Umbilical cord (tissue), 2 donors: ENCODE measurements at places on chromosomes 6 and 20.

DNA sequence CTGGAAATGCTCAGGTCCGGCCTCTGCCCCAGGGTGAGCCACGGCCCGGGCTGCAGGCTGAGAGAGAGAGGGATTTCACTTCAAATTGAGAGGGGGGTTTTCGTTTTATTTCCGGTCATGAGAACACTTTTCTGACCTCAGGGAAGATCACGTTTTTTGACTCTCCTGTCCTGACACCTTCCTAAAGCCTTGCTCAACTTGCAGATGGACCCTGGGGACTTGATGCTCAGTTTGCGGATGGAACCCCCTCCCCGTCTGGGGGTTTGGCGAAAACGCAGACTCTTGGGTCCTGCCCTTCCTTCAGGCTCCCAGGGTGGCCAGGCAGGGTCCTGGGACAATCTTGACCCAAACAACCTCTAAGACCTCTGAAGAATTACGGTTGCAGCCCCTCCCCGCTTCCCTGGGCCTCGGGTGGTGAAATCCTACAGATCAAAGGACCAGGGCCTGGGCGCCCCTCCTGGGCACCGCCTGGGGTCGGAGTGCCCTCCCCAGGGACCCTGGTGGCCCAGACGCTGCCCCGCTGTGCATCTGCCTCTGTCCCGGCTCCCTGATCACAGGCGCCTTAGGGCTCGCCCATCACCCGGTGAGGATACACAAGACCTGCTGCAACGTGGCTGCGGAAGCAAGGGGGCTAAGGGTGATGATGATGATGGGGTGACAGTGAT lies 148.2 kb downstream of the ERMARD start:
- DNase-seq, result no peak

- DNase-seq, result no peak
These were observed 225.9 kb upstream of the CITED2 start for GRCh38 chr6:139600343-139600742.

GRCh38 chr20:43567477-43567876 lies 8.7 kb downstream of the SGK2 start:
- no peak for DNase-seq

- peak; percentile 61 for DNase-seq
These were observed 23.1 kb downstream of the SERPINB1 start for GRCh38 chr6:2818593-2818992.

DNA sequence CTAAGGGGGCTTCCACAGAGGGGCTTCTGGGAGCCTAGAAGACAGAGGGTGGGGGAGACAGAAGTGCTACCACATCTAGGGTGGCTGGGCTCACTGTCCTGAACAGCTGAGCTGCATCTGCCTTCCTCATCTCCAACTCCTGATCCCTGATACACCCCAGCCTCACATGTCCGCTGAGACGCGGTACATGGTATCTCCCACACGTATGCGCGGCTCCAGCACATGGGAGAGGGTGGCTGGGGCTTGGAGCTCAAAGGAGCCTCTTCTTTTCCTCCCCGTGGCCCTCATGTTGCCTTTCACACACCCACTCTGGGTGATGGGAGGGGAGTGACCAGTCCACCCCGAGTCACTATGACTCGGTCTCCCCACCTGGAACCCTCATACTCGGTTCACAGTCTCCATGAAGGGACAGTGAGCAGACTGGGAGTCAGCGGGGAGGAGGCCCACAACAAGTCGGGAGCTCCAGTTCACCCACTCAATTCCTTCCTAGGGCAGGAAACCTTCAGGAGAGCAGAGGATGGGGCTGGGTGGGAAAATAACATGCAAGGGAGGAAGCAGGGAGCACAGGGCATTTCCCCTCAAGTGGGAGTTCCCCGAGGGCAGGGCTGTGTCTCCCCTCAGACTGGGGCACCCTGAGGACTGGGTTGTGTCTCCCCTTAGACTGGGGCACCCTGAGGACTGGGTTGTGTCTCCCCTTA lies 61.7 kb downstream of the MRPL14 start:
- no peak for DNase-seq

GRCh38 chr20:52975029-52975732 lies 3.0 kb downstream of the TSHZ2 start:
- no peak for DNase-seq

- DNase-seq, result no peak
These were observed 30.1 kb upstream of the TGM6 start for GRCh38 chr20:2350606-2351005.

DNA sequence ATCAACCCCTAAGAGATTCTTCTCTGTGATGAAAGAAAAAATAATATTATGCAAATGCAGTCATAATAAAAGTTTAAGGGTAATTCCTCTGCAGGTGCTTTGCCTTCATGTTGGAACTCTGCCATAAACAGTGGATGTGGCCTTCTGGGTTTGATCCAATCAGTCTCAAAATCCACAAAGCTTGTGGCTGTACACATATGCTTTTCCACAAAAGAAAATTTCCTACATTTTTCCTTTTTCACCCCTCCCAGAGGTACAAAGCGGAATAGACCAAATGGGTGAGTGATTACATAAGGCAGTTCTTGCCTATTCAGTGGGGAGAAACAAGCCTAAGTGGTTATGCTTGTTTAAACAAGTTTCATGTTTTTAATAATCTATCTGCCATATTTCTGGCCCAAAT lies 16.7 kb downstream of the CALHM5 start:
- DNase-seq, result no peak

DNA sequence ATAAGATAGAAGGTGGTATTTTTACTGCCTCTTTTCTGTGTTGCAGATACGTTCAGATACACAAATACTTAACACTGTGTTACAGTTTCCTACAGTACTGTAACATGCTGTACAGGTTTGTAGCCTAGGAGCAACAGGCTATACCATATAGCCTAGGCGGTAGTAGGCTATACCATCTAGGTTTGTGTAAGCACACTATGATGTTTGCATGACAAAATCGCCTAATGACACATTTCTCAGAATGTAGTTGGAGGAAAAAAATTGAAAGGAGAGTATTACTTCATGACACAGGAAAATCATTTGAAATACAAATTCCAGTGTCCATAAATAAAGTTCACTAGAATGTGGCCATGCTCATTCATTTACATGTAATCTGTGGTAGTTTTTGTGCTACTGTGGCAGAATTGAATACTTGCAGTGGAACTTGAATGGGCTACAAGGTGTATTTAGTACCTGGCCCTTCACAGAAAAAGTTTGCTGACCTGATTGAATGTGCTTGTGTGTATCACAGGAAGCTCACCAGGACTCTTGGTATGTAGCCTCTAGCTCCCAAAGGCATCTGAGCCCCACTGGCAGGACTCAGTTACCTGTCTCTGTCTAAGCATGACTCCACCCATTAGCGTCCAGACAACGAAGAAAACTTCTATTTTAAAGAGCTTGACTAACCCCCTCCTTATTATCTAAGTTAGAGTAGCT lies 18.8 kb downstream of the TOP1 start:
- no peak for DNase-seq

GRCh38 chr6:37819802-37820717 lies 533 bp downstream of the ZFAND3 start:
- DNase-seq, result peak; percentile 79

DNA sequence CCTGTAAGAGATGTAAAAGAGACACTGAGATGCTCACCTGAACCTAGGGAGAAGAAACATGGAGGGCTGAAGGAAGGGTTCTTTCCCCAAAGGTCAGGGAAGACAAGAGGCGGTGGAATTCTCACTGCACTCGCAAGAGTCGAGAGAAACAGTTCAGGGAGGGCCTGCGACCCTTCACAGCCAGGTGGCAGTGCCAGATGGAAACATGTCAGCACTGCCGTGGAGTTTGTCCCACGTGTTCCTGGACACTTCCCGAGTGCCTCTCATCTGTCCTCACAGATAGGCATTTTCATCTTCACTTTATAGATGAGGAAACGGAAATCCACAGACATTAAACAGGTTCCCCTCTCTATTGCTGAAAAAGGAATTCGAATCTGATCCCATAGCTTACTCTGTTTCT lies 70.4 kb upstream of the SYNJ2 start:
- DNase-seq, result no peak

DNA sequence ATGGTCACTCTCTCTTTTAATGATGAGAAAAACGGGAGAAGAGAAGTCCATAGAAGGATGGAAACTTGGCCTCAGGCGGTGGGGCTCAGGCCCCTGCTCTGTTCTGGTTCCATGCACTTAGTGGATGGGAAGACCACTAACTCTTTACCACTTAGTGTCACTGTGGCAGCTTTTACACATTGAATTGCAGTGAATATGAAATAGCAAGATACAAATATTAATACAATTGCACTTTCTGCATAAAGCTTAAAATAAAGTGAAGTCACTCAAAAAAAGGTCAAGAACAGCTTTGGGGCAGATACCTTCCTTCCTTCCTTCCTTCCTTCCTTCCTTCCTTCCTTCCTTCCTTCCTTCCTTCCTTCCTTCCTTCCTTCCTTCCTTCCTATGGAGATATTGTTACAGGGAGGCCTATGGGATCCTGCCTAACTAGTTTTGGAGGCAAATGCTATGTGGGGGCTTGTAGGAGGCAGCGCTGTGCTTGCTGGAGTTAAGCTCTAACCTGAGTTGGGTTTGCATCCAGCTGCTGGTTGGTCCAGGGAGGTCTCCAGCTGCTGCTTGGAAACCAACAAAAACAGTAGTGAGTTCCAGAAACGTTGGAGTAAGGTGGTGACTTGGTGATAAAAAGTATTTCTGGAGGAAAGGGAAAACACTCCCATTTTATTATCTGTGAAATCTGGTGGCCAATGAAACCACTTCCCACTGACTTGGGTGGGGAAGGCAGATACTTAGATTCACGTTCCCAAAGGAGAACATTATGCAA lies 62.3 kb upstream of the NKX2-2 start:
- no peak for DNase-seq

DNA sequence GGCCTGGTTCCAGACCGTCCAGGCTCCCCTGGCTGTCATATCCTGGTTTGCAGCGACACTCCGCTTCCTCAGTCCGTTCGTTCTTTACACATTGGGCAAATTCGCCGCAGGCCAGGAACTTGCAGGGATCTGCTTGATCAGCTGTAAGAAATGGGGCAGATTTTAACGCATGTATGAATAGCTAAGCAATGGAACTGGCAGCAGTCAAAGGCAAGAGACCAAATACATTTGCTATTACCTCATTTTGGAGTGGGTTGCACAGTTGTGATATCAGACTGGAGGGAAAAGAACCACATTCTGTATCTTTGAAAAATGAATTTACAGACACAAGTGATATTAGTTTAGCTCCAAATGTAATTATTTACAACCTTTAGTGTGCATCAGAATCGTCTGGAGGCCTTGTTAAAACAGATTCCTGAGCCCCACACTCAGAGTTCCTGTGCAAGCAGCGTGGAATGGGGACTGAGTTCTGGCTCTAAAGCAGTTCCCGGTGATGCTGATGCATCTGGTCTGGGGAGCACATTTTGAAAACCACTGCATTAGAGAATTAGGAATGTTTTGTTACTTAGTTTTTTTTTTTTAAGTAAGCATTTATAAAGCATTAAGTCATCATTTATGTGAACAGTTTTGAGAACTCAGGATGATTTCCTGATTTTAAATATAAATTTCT lies 141.3 kb downstream of the IMPG1 start:
- no peak for DNase-seq

GRCh38 chr20:20513720-20514119 lies 145.8 kb downstream of the INSM1 start:
- DNase-seq, result no peak

- DNase-seq, result no peak
These were observed 65.5 kb downstream of the PLCB4 start for GRCh38 chr20:9134346-9134745.

- no peak for DNase-seq
These were observed 161.0 kb downstream of the ASCC3 start for GRCh38 chr6:100719883-100720682.

DNA sequence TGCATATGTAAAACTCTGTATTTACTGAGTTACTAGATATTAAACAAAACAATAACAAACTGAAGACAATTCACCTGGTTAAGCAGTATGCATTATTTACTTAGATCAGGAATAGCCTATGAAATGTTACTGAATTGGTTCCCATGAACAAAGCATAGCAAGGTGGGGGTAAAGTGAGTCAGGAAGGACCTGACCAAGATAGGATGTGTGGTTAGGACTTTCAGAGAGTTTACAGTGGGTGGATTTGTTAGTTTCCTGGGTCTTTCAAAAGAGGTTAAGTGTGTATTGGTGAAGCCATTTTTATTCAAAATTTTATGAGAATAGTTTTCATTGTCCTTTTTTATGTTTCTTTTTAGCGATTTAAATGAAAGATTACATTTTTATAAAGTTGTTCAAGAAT lies 32.9 kb downstream of the TBPL1 start:
- no peak for DNase-seq

DNA sequence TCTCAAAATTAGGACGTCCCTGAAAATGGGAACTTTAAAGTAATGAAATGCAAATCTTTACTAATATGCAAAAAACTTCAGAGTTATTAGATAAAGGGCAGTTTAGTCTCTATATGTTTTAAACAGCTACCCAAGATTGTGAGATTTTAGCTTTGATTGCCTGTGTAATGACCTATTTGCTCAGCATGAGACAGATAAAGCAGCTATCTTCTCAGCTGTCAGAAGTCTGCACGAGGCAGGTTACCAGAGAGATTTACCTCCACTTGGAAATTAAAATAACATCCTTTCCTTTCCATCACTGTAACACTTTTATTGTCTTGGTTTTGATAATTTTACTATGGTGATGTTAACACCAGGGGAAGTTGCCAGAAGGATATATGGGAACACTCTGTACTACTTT lies 436.6 kb upstream of the OPRM1 start:
- no peak for DNase-seq

DNA sequence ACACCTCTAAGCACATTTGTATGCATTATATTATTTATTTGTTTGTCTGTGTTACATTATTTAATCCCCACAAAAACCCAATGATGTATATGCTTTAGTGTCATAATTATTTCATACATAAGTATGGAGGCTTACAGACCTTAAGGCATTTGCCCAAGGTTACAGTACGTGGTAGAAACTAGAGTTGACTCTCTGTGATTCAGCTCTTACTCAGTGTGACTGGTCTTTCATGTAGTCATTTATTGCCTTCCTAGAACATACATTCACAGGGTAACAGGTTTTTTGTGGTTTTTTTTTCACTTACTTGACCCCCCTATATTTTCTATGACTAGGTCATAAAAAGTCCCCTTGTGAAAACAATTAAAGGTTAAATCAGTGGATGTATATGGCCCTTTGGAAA lies 566.8 kb downstream of the TFAP2A start:
- no peak for DNase-seq
